Upper lobe of left lung (tissue), 6 donors: ENCODE measurements at places on chromosomes 2 and 18.

GRCh38 chr2:12828980-12829379 is 112.2 kb downstream of the TRIB2 start:
- H3K27ac ChIP-seq: no peak overlapping the region
- DNase-seq: no peak
- H3K36me3 ChIP-seq: no peaks in the 10 kb centered on the region
- H3K27me3 ChIP-seq: no peaks in the 10 kb centered on the region
- peaks cover 14% of the 10 kb centered on the region for H3K4me1 ChIP-seq

GRCh38 chr2:152492131-152492530 is 157.2 kb downstream of the FMNL2 start:
- H3K4me3 ChIP-seq: no peak overlapping the region
- no peaks in the 10 kb centered on the region for H3K36me3 ChIP-seq
- H3K27ac ChIP-seq: no peak overlapping the region
- DNase-seq: no peak

DNA sequence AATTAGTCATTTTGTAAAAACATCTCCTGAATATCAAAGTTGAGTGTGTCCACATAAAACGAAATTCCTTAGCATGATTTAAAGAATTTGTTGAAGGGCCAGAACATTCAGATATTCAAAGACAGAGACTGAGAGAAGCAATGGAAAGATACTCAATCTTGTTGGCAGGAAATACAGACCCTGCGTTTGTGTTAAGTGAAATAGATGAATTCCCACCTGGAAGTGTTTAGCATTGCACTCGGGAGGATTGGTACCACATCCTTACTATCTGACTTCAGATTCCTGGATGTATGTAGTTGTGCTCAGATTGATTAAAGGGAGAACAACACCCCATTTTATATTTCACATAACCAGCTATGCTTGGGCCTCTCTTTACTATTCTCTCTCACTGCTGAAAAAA is 9.7 kb upstream of the ARL5A start:
- H3K27ac ChIP-seq: no peak overlapping the region
- DNase-seq: no peak
- H3K36me3 ChIP-seq: no peaks in the 10 kb centered on the region
- no peaks in the 10 kb centered on the region for H3K27me3 ChIP-seq
- H3K4me1 ChIP-seq: peaks cover 4% of the 10 kb centered on the region

DNA sequence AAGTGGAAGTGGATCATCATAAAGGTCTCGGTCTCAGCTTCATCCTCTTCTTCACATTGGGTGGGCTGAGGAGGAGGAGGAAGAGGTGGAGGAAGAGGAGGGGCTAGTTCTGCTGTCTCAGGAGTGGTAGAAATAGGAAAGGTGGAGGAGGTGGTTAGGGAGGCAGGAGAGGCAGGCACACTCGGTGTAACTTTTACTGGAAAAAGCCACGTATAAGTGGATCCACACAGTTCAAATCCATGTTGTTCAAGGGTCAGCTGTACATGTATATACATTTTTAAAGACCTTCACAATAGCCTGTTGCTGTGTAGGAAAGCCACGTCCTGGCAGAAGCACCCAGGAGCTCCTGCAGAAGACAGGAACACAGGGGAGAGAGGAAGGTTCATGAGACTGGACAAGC is 110.3 kb upstream of the RAB12 start:
- H3K4me3 ChIP-seq: no peak overlapping the region
- H3K27ac ChIP-seq: no peak overlapping the region
- H3K4me1 ChIP-seq: peaks cover 7% of the 10 kb centered on the region
- DNase-seq: no peak

- no peaks in the 10 kb centered on the region for H3K4me1 ChIP-seq
- H3K27ac ChIP-seq: no peak overlapping the region
- no peaks in the 10 kb centered on the region for H3K36me3 ChIP-seq
- H3K27me3 ChIP-seq: no peaks in the 10 kb centered on the region
- no peak overlapping the region for H3K4me3 ChIP-seq
- no peak for DNase-seq
Measured at GRCh38 chr2:216584112-216584511, 49.1 kb upstream of the IGFBP2 start.

DNA sequence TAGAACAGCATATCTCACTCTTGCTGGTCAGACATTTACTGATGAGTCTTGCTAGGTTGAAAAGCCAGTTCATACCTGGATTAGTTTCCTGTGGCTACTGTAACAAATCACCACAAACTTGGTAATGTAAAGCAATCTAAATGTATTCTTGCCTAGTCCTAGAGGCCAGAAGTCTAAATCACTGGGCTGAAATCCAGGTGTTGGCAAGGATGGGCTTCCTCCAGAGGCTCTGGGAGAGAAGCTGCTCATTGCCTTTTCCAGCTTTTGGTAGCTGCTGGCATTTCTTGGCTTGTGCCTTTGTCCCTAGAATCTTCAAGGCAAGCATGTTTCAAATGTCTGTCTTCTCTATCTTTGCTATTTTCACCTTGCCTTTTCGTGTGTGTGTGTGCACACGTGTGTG is 62.3 kb upstream of the MAP4K3 start:
- H3K36me3 ChIP-seq: no peaks in the 10 kb centered on the region
- H3K27ac ChIP-seq: no peak overlapping the region
- no peak for DNase-seq
- no peak overlapping the region for H3K4me3 ChIP-seq
- peaks cover 17% of the 10 kb centered on the region for H3K4me1 ChIP-seq
- no peaks in the 10 kb centered on the region for H3K27me3 ChIP-seq

DNA sequence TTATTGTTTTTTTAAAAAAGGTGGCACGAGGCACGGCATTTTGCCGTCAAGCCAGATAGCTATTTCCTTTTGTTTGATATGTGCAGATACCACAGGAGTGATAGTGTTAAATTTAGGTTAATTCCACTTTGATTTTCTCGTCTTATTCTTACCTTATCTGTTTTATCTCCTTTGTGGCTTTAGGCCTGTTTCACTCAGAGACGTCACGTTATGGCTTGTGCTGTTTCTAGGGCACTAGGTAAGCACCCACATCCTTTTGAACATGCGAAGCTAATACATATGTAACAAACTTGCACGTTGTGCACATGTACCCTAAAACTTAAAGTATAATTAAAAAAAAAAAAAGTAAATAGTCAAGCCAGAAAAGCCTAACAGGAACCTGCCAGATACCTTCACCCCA is 57.8 kb downstream of the C18orf63 start:
- no peaks in the 10 kb centered on the region for H3K36me3 ChIP-seq
- H3K27ac ChIP-seq: no peak overlapping the region
- H3K4me3 ChIP-seq: no peak overlapping the region
- H3K4me1 ChIP-seq: no peaks in the 10 kb centered on the region

GRCh38 chr2:104290566-104290891 is 563.4 kb upstream of the POU3F3 start:
- H3K27me3 ChIP-seq: no peaks in the 10 kb centered on the region
- H3K36me3 ChIP-seq: no peaks in the 10 kb centered on the region
- H3K4me3 ChIP-seq: no peak overlapping the region
- no peak overlapping the region for H3K27ac ChIP-seq

DNA sequence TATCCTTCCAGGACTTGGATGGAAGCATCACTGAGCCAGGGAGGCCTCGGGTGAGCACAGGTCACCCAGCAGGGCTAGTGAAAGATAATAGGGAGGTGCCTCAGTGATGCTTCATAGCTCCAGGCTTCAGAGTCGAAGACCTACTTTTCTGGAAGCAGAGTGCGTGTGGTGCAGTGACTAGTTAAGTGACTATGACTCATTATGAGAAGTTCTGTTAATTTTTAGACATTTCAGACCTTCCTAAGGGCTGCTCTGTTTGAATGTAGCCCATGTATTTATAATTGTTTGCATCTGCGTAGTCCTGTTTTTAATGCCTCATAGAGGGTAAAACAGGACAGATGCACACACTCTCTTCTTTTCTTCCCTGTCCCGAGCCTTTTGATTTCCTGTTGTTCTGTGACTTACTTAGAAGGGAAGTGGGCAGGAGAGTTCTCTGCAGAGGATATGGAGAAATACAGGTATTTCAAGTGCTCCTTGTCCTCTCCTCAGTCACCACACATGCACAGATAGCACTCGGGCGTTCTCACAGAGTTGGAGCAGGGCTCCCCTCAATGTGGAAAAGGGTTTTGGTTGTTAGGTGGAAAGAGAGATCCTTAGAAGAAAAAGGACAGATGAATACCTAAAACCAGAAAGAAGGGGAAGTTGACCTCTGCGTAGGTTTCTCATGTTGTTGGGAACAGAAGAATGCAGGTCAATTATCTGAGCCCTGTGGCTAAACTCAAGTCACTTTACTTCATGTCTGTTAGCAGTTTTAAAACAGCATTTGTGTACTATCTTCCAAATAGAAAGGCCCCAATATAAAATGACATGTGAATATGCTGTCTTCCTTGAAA is 34.7 kb downstream of the RALB start:
- H3K4me3 ChIP-seq: no peak overlapping the region
- H3K4me1 ChIP-seq: peaks cover 18% of the 10 kb centered on the region
- peak overlapping the region; percentile 68 for H3K27ac ChIP-seq
- H3K36me3 ChIP-seq: peaks cover 16% of the 10 kb centered on the region
- DNase-seq: no peak

DNA sequence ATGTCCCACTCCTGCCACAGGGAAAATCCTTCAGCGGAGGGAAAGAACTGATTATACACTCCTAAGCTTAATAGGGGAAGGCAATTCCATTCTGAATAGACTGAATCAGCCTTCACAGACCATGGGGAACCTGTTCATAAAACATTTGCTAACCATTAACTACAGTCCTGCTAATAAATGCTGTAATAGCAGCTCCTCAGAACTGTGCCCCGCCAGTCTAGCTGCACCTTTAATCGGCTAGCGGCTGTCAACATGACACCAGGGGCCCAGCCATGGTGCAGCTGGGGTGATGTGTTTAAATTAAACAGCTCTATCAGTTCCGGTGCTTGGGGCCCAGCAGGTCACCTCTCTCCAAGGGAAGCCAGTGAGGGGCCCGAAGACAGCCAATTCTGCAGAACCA is 77.8 kb downstream of the GALNT14 start:
- no peak overlapping the region for H3K4me3 ChIP-seq
- no peak overlapping the region for H3K27ac ChIP-seq
- no peak for DNase-seq
- no peaks in the 10 kb centered on the region for H3K27me3 ChIP-seq

- H3K36me3 ChIP-seq: no peaks in the 10 kb centered on the region
- H3K4me3 ChIP-seq: no peak overlapping the region
- H3K4me1 ChIP-seq: no peaks in the 10 kb centered on the region
- no peak overlapping the region for H3K27ac ChIP-seq
- DNase-seq: no peak
Measured at GRCh38 chr2:168355121-168355520, 101.0 kb upstream of the CERS6 start.
